Activated naive CD4-positive, alpha-beta T cell (primary cell): ENCODE measurements at places on chromosomes 11 and 22.
A peak's percentile ranks its signal among the peaks of the same experiment; 100 is the strongest.

GRCh38 chr11:110095554-110095953 is 2.4 kb downstream of the ZC3H12C start:
- DNase-seq = no peak

DNA sequence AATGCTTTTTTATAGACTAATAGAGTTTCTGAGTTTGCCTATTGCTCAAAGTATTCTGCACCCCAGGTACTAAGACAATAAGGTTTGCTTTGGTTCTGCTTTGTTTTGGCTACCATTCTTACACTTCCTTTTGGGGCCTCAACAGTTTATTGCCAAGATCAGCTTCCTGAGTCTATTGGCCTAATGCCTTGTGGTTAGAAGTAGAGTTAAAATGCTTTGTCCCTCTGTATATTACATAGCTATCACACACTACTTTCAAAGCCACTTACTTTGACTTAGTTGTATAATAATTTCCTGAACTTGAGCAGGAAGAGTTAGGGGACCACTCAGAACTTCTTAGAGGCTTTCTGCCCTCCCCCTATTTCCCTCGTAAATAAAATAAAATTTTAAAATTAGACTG is 96.5 kb downstream of the DLG2 start:
- no peak for DNase-seq

GRCh38 chr11:13947379-13947778 is 15.1 kb upstream of the SPON1 start:
- DNase-seq = no peak

- DNase-seq = no peak
Observed at GRCh38 chr11:121534131-121535093, 81.6 kb upstream of the SORL1-AS1 start.

DNA sequence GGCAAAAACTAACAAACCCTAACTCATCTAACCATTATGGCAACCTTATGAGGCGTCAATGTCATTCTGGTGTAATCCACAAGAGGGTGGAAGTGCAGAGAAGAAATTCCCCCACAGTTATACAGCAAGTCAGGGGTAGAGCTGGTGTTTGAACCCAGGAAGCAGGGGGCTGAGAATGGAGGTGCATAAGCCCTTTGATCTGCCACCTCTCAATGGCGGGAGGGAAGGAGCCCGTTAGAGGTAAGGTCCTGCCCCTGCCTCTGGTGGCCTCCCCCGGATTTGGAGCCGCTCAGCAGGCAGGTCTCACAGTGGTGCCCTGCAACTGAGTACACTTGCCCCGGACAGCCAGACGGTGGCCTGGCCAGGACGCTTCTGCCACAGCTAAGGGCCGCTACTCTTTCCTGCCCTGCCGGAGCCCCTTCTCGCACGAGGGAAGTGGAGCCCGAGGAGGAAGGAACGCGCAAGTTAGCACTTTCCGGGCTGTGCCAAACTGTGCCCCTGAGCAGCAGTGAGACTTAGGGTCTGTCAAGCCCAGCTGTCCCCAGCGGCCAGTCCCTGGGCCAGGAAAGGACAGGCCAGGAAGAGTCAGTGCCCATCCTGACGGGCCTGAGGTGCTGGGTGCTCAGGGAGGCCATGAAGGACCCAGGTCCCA is 1.1 kb downstream of the FXYD2 start:
- DNase-seq = no peak

DNA sequence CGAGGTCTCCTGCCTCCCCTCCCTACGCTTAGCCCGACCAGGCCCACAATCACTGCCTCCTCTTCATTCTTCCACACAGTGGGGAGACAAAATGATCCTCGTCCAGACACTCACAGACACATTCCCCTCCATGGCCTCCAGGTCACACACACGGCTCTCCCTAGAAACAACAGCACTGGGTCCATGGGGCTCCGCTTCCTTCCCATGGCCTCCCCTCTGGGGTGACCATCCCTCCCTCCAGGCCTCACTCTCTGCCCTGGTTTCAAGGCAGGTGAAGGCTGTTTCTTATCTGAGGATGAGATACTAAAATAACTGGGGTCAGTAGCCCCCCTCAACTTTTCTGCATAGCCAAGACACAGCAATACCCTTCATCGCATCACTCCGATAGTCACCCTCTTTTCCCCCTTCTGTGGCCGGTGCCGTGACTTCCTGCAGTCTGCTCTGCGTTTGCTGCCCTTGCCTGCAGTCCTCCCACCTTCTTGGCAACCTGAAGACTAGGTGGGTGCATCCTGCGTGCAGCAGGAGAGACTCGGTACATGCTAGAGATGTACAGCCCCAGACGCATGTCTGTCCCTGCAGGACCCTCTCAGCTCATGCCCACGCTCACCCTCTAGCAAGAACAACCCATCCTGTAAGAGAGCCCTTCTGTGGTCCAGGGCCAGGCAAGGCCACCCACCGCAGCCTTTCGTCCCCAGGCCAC is 55.8 kb downstream of the CD6 start:
- DNase-seq = peak; percentile 28

- no peak for DNase-seq
Observed at GRCh38 chr11:132186699-132187098, 816.3 kb downstream of the NTM start.

DNA sequence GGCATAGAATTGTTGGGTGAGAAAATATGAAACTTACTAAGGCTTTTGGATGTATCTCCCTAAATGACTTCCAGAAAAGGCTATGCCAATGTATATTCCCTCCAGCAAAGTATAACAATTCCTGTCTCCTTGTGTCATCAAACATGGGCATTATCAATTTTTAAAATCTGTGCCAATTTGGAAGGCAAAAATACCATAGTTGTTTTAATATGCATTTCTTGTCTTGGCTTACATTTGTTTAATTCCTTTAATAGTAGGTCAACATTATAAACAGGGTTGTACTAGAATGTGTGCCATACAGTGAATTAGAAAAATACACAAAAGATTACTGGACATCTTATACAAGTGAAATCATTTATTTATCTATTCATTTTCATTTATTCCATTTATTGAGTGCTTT is 41.6 kb downstream of the DCUN1D5 start:
- DNase-seq = no peak

- DNase-seq = no peak
Observed at GRCh38 chr22:29867851-29868250, 15.1 kb upstream of the MTMR3 start.

GRCh38 chr22:45154383-45154782 is 9.3 kb upstream of the NUP50 start:
- no peak for DNase-seq

DNA sequence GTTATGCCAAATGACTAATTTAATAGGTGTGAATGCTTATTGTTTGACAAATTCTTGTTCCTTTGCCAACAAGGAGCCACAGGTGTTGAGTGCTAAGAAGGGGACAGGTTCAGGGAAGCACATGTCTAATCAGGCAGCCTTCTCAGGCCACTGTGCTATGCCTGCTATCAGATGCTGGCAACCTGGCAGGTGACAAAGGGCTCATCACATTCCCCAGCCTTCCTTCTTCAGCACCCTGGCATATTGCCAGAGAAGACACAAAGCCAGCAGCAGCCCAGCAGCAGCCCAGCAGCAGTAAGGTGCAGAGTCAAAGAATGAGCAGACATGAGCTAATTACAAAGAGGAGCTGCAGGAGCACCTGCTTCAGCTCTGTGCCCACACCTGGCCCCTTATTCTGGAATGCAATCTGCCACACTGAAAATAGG is 68.2 kb downstream of the GUCY1A2 start:
- no peak for DNase-seq

GRCh38 chr22:37381489-37381888 is 45.8 kb downstream of the ELFN2 start:
- no peak for DNase-seq

DNA sequence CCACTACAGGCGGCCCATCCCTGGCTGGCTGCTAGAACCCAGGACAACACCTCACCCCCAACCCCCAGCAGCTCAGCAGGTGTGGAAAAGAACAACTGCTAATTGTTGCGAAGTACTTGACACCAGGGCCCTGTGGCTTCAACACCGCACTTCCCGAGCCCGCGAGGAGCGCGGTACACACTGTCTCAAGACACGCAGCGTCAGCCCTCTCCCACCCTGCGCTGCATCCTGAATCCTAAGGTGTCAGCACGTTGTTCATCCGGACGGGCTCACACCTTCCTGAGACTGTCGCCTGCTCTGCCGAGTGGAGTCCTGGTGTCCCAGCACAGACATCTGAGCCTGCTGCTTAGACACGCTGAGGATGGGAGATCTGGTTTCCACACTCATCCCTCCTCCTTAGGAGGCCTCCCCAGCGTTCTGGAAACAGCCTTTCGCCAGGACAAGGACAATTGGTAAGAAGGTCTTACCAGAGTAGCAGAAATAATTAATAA is 1336.2 kb downstream of the BRD1 start:
- no peak for DNase-seq

- DNase-seq = no peak
Observed at GRCh38 chr22:34080433-34080832, 160.2 kb upstream of the LARGE1 start.

DNA sequence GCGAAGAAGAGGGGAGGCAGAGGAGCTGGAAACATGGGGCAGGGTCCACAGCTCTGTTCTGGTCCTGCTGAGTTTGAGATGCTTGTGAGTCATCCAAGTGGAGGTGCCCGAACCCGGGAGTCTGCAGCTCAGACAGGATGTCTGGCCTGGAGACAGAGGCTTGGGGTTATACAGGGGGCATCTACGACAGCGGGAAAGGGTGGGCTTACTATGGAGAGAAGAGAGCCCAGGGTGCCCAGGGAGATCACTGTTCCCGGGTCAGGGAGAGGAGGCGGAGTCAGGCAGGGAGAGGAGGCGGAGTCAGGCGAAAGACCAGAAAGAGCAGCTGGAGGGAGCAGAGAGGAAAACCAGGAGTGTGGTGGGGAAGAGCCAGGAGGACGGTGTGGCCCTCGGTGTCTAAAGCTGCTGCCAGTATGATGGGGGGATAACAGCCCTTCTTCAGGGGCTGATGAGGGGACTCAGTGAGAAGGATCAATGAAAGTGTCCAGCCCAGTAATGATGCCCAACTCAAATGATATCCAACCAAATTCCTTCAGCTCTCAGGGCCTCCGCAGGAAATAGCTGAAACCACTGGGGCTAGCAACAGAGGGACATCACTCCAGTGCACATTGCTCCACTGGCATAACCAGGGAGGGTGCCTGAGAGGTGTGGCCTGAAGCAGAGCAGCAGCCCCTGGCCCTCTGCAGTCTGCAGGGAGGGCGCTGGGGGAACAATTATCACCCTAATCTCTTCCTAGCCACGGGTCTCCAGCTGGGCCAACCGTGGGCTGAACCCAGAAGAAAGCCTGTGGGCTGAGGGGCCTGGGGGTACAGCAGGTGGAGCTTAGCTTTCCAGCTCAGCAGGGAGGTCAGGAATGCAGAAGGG is 2.6 kb upstream of the LTBP3 start:
- DNase-seq = no peak

GRCh38 chr22:31347251-31348008 is 1.3 kb upstream of the PATZ1 start:
- DNase-seq = peak; percentile 42

DNA sequence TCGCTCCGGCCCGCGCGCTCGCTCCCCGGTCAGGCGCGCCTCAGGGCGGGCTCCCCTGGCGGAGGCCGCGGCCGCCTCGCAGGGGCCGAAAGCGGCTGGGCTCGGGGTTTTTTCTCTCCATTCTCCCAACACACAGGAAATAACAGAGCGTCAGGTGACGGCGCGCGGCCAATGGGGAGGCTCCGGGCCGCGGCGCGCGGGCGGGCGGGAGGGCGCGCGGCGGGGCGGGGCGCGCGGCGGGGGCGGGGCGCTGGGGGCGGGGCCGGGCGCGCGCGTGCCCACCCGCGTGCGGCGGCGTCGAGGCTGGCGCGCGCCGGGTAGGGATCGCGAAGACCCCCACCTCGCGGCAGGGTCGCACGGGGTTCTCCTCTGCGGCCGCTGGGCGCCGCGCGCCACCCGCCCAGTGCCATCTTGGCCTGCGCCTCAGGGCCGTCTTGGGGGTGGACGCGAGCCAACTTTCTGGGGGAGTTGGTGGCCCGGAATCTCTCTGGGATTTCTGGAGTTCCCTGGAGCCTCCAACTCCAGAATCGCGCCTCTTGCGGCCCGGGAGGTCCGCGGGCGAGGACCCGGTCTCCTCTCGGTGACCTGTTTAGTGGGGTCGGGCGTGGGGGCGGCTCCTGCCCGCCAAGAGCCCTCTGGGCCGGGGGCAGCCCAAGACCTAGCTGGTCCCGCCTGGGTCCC is at the start of gene TCF20:
Gene TCF20 (minus strand): TSS at position 144 of the 681 bp plus-strand sequence. CDS start 55,348 bp downstream, outside the sequence.
- peak; percentile 42 for DNase-seq

GRCh38 chr11:119615003-119615881 is 113.8 kb downstream of the NECTIN1 start:
- DNase-seq = no peak

DNA sequence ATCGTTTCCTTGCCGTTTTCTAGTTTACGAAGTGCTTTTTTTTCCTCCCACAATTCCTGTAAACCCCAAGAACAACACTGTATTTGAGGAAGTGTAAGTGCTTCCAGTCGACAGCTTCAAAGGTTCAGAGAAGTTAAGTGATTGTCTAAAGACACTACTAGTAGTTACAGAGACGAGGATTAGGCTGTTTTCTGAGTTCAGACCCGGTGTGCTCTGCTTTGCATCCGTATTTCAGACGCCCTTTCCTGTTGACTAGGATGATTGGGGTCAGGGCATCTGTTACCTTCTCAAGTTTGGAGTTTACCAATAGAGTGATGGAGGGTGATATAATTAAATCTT is 430 bp downstream of the CLP1 start:
- DNase-seq = no peak

- DNase-seq = no peak
Observed at GRCh38 chr11:11182261-11182660, 170.8 kb downstream of the CSNK2A3 start.

- no peak for DNase-seq
Observed at GRCh38 chr11:47071341-47071740, 105.3 kb downstream of the ARFGAP2 start.

DNA sequence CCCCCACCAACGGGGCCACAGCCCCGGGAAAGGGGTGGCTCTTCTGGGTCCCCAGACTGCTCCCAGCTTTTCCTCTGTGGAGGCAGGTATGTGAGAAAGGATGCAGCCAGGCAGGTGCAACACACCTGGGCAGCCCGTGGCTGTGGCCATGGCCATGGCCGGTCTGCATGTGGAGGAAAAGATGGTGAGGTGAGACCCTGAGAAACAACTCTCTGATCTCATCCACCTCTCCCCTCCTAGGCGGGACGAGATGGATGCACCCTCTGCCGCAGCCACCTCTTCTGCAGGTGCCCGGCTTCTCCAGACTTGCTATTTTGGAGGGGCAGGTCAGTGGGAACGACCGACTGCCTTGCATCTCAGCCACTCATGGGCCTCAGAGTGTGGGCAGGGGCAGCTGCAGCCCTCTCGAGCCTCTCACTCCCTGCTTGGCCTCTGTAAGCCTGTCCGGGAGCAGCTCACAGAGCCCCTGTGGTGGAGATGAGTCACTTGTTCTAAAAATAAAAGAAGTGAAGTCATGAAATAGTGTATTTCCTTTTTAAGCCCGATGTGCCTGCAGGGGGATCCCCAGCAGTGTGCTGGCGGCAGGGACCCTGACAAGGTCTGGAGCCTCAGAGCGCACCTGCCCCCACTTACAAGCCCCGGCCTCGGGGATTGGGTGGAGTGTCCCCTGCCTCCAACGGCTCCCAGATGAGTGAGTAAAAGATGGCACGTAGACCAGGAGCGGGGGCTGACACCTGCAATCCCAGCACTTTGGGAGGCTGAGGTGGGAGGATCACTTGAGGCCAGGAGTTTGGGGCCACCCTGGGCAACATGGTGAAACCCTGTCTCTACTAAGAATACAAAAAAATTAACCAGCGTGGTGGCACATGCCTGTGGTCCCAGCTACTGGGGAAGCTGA is 10.7 kb downstream of the SMIM38 start:
- DNase-seq = no peak
